NCI-H146 (cell line): ENCODE measurements at places on chromosomes 7 and 10.

DNA sequence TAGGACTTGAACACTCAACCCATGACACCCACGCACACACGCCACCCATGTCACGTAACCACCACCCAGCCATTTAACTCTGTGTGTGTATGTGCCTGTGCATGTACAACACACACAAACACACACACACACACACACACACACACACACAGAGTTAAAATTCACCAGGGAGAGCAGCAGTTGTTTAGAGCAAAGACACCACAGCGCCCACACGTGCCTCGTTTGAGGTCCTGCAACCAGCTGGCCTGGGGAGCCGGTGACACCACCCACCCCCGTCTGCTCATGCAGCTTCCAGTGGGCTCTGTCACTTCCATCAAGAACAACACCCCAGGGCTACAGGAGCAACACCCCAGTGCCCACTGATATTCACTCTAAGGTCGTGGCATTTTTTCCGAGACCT, 97.4 kb downstream of the ELFN1 start:
- no peak for DNase-seq

DNA sequence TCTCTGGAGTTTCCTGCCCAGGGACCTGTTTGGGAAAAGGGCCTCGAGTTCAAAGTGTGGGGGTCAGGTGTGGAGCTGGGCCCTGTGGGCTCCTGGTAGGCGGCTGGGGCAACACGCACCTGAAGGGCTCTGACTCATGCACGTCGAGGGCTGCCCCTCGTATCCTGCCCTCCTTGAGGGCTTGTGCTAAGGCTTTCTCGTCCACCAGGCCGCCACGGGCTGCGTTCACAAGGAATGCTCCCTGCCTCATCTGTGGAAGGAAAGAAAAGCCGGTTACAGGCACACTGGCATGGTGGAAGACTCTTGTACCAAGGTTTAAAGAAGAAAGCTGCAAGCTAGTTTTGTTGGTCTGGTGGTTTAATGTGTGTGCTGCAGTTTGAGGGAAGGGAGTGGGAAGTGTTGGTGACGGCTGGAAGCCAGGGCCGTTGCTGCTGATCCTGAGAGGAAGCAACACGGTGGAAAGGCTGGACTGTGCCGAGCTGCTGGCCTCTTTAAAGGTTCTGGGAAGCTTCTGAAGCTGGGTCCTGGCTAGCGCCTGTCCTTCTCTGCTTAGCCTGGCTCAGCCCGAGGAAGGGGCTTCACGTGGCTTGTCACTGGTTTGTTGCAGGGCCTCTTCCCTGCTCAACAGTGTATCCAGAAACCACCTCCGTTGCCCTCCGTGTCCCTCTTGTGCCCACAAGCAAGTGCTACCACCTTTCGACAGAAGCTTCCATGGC, 52.0 kb downstream of the ZRANB1 start:
- no peak for DNase-seq

GRCh38 chr7:45061806-45062425, 26.9 kb downstream of the NACAD start:
- DNase-seq: no peak

DNA sequence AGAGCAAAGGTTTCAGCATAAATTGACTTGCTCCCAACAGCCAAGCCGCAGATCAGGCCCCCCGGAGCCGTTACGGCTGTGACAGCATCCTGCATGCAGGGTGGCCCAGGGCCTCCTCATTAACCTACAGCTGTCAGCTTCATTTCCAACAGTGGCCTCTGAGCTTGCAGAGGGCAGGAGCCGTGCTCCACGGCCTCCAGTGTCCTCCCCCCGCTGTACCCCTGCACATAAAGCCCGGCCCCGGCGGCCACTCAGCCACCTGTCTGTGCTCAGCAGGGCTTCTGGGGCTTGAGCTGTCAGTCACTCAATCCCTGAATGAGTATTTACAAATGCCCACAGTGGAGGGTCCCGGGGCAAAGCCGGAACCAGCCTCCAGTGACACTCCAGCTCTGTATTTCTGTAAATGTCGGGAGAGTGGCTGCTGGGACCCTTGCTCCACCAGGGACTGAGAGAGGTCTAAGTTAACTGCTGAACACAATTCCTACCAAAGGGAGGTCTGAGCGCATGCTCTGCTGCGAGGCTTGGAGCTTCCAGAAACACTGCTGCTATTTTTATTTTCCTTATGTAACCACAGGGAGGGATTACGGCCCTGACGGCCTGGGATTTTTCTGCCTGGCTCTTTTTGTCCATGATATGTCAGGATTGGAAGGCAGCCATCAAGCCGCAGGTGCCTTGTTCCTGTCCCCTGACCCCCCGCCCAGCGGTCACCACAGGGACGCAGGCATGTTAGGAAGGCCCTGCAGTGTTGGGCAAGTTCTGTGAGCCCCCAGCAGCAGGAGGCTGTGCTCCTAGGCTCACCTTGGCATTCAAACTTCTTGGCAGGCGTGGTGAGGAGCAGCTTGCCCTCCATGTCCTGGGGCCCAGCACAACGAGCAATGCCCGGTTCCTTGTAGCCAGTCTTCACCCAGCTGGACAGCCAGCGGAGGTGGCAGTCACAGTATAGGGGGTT, 165.0 kb downstream of the SLIT1 start:
- DNase-seq: peak; percentile 94

DNA sequence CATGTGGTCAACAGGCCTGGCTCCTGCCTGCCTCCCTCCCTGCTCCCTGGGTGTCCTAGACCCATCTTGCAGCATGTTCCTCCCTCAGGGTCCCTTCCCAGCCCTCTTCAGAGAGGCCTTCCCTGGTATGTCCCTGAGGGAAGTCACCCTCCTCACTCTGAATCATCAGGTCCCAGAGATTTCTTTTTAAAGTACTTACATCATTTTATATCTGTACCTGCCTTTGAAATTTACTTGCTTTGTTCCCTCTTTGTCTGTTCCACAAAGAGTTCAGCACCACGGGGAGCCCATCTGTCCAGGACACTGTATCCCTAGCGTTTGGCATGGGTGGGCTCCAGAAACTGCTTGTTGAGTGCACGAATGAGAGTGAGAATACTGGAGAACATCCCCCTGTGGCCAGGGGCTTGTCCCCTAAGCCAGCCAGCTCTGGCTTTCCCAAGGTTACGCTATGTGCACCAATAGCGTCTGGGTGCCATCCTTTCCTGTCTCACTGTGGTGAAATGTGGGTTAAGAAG, 50.6 kb upstream of the IGFBP3 start:
- no peak for DNase-seq

- no peak for DNase-seq
Measured at GRCh38 chr10:10921826-10922461, 95.7 kb upstream of the CELF2 start.

DNA sequence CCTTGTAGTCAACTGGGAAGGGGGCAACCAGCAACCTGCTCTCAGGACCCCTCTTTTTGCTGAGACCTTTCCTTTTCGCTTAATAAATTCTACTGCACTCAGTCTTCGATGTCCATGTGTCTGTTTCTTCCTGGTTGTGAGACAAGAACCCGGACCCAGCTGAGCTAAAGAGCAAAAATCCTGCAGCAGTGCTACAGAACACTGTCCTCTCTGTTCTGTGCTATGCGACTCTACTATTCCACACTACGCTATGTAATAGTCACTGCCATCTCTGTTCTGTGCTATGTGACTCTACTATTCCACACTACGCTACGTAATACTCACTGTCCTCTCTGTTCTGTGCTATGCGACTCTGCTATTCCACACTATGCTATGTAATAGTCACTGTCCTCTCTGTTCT, 34.3 kb downstream of the DIP2C start:
- no peak for DNase-seq

DNA sequence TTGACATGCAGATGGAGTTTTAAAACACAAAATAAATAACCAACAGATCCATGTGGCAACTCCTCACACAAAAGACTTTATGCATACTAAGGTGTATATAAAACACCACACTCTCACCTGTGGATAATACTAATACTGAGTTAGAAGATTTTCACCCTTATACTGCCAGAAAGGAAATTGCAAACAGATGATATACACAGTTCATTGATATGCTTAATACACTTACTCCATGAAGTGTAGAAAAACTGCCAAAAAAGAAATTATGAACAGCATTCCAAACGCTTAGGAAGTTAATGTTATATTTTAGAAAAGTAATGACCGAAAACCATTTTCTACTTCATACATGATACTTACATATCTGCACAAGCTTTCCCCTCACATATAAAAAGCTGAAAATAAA, 17.6 kb upstream of the SNX13 start:
- no peak for DNase-seq

DNA sequence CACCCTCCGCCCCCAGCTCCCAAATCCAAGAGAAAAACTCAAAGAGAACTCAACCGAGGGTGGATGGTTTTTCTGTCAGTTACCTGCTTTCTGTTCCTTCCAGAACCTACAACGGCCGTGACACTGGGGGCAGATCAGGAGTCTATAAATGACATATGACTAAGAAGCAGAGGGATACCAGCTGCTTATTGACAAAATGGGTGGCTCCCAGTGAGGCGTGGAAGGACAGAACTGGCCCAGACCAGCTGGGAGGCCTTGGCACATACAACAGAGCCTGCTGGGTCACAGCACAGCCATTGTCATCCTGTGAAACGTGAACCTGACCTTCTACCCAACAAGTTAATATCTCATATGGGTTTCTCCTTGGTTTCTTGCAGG, 84.3 kb upstream of the ADRB1 start:
- peak; percentile 92 for DNase-seq

DNA sequence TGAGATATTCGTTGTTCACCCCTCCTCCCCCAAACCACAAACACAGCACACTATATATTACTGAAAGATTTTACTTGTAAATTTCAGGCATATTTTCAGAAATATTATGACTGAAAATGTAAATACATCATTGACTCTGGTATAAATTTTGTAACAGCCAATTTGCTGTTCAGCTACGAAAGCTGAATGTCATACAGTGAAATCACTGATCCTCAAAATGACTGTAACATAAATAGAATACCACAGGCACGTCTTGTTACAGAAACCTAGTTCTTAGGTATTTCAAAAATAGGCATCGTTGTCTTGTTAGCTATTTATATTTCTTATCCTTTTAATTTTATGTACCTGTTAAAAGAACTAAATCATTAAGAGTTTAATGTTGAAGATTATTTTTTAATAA, 15.1 kb downstream of the TRUB1 start:
- DNase-seq: no peak

DNA sequence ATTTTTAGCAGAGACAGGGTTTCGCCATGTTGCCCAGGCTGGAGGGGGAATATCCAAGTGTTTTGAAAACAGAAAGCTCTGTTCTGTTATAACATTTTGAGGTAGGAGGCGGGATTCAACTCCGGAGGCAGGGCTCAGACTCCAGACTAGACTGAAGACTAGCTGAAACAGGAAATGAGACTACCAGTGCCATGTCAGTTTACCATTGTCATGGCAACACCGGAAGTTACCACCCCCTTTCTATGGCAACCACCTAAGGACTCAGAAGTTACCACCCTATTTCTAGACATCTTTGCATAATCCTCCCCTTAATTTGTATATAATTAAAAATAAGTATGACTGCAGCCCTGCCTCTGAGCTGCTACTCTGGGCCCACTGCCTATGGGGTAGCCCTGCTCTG, 1069.1 kb upstream of the AUTS2 start:
- DNase-seq: peak; percentile 30

DNA sequence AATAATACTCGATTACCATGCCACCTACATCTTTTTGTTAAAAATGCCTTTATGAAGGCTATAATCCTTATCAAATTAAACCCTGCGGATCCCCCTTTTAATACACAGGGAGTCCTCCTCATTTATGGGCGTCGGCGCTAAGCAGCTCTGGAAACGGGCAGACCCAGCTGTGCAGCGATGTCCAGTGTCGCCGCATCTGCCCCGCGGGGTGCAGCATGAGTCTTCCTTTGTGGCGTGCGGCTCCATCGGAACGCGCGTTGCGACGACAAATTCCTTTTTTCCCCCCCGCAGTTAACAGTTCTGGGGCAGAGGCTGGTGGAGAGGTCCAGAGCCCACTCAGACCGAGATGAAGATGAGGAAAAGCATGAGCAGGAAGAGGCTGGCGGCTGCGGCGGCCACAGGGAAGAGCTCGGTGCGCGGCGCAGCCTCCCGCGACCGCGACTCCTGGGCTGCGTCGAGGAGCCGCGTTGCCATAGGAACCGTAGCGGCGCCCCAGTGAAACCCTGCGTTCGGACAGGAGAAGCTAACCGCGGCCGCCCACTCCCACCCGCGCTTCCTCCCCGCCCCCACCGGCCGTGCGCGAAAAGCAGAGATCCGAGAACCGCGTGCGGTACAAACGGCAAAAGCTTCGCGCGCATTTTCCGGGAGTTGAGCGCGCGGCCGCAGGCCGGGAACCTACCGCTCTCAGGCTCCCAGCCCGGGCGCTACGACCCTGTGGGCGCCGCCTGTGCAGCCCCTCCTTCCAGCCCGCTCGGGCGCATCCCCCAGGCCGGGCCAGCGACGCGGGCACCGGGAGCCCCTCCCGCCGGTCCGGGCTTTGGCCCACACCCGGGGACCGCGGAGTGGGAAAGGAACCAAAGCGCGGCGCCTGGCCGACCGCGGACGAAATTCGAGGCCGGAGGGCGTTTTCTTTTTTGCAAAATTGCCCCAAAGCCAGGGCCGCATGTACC, 130.6 kb downstream of the SPAG6 start:
- DNase-seq: peak; percentile 68

DNA sequence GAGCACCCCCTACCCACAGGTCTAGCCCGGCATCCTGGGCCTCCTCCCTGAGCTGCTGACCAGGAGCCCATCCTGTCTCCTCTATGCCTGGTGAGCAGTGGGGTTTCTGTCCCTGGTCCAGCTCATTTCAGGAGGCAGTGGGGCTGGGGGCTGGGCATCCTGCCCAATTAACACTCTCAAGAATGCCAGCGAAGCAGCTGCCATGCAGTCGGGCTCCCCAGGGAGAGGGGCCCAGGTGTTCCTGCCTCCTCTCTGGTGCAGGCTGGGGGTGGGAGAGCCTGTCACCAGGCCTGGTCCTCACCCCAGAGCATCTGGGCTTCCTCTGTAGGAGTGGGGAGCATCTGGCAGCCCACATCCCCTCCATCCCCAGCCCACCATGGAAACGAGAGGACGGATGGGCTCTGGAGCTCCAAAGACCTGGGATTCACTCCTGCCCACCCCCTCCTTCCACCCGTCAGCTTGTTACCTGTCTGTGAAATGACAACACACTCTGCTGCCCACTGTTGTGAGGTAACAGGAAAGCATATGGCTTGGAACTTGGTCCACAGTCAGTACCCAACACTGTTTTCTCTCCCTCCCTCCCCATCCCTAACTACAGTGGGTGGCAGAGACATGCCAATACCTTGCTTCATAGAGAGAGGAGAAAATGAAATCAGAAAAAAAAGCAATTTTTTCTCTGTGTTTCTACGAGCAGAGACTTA, 69.1 kb downstream of the SLIT1 start:
- peak; percentile 50 for DNase-seq

DNA sequence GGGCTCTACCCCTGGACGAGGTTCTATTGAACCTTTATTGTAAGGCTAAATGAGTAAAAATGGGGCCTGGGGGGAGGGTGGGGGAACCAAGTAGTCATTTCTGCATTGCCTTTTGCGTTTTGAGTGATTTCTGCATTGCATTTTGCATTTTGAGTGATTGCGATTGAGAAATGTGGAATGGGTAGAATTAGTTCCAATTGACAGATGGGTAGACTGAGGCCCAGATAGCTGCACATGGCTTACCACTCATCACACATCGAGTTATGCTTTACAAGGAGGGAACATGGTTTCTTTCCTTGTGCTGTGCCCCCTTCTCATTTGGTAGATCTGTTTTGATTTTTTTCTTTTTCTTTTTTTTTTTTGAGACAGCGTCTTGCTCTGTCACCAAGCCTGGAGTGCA, 858.7 kb downstream of the TYW1 start:
- DNase-seq: no peak
